ENCODE measurements at places on chromosomes 7 and 10.

DNA sequence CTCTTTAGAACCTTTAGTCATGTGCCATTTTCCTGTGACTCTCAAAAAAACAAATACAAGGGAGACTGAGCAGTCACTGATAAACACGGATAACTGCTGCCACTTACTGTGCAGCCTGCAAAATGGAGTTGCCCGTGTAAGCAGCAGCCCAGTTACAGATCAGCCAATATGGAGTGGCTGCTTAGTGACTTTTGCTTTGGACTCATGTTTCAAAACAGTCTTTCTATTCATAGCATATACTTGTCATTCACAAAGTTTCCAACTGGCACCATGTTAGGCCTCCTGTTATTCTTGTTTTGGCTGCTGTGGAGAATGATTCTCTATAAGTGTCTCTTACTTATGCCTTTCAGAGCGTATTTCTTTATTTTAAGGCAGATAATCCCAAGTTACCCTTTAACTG lies 3.0 kb downstream of the FAM204A start:
- no peak for DNase-seq

- no peak for DNase-seq
These were observed 287.4 kb downstream of the CACNA2D1 start for GRCh38 chr7:82156168-82156567.

DNA sequence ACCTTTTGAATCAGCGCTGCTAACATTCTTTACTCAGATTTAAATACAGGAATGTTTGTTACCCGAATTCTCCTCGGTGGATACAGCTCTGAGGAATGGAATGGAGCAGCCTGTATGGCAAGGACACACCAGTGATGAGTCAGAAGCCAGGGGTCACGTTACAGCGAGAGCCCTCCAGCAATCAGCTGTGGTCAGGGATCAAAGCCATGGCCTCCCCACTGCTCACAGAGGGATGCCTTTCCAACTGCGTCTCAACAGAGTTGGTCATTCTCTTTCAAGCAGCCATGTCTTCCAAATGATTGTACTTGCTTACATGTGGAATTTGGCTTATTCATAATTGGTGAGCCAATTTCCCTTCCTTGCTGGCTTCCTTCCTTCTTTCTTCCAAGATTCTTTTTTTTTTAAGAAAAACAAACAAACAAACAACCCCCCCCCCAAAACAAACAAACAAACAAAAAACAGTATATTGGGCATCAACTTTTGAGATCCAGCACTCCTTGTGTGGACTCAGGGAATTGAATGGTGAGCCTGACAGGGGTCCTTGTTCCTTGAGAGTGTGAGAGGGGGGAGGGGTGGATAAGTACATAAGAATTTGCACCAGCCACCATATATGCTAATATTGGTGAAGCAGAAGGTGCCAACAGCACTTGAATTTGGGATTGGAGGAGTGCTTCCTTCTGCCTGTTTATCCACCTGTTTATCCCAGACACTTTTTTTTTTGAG lies 100.2 kb downstream of the ATXN7L1 start:
- DNase-seq, result peak; percentile 99

GRCh38 chr7:134836447-134836846 lies 57.0 kb downstream of the CALD1 start:
- no peak for DNase-seq

GRCh38 chr10:24756283-24756682 lies 32.6 kb upstream of the ARHGAP21 start:
- DNase-seq, result no peak

DNA sequence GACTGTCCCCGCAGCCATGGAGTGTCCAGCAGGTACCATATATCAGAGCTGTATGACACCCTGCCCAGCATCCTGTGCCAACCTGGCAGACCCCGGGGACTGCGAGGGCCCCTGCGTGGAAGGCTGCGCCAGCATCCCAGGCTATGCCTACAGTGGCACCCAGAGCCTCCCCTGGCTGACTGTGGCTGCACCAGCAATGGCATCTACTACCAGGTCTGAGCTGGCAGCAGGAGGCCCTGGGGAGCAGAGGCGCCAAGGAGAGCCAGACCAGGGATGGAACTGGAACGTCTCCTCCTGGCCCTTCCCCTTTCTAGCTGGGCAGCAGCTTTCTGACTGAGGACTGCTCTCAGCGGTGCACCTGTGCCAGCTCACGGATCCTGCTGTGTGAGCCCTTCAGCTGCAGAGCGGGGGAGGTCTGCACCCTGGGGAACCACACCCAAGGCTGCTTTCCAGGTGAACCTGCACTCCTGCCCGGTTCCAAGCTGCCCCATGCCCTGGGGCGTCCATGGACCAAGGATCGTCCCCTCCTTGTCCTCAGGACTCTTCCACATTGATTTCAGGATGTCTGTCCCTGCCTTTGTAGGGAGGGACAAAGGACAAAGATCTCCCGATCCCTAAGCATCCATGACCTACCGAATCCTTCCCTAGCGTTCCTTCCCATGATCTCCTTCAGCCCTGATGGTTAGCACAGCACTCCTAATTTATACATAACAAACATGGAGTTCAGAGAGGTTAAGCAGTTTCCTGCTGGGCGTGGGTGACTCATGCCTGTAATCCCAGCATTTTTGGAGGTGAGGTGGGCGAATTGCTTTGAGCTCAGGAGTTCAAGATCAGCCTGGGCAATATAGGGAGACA lies 33.3 kb downstream of the EPHB4 start:
- DNase-seq, result peak; percentile 15

GRCh38 chr10:25047591-25048301 lies 31.3 kb downstream of the THNSL1 start:
- peak; percentile 84 for DNase-seq

DNA sequence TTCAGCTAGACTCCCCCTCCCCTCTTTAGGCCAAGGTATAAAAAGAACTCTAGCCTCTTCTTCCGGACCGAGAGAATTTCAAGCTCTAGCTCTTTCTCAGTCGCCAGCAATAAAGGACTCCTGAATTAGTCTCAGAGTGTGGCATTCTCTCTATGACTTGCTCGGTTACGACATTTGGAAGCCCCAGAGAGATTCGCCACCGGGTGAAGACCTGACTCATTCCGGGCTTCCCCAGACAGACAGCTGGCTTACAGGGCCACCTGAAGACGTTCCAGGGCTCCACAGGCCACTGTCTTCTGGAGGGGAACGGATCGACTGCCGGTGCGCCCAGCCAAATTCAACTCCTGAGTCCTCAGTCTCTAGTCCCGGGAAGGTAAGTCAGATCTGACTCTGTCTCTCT lies at the start of gene AKR1B15:
AKR1B15 (plus strand) TSS at position 234 of the 400 bp plus-strand sequence. CDS start 15,510 bp downstream, outside the sequence.
- no peak for DNase-seq

DNA sequence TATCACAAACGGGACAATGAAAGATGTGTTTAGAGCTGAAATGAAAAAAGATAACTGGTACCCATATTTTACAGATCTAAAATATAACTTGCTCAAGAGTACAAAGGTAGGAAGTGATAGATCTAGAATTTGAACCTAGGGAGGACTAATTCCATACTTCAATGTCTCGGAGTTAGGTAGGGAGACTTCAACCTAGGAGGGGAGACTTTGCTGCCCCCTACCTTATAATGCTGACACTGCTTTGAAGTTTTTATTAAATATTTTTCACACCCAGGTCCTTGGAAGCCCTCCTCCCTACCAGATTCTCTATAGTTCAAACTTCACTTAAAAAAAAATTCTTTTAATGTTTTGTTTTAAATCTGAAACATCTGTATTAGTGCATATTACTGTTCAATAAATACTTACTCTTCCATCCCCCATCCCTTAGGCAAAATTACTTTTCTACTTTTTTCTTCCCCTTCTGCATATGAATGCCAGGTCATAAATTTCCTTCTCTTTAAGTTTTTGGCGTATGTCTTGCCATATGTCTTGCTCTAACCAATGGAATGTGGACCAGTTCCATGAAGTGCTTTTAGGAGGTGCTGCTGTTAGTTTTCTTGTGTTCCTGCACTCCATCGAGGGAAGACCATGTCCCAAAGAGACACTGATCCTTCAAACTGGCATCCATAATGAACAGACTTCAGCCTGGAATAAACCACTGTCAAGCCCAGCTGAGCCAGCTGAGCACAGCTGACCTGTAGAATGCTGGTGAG lies 57.8 kb downstream of the MICU1 start:
- DNase-seq, result peak; percentile 4

DNA sequence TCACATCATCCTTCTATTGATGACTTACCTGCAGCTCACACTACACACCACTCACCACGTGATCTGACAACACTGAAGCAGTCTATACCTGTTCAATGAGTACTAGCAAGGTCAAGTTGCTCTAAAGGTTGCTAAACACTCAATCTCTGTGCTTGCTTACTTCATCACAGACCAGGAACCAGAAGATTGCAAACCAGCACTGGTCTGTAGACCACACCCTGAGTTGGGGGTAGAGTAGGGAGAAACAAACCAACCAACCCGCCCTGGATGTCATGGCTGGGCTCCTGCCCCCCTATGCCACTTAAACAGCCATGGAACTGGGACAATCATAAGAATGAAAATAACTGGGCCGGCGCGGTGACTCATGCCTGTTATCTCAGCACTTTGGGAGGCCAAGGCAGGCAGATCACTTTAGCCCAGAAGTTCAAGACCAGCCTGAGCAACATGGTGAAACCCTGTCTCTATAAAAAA lies 19.6 kb downstream of the DLG5 start:
- DNase-seq, result no peak

DNA sequence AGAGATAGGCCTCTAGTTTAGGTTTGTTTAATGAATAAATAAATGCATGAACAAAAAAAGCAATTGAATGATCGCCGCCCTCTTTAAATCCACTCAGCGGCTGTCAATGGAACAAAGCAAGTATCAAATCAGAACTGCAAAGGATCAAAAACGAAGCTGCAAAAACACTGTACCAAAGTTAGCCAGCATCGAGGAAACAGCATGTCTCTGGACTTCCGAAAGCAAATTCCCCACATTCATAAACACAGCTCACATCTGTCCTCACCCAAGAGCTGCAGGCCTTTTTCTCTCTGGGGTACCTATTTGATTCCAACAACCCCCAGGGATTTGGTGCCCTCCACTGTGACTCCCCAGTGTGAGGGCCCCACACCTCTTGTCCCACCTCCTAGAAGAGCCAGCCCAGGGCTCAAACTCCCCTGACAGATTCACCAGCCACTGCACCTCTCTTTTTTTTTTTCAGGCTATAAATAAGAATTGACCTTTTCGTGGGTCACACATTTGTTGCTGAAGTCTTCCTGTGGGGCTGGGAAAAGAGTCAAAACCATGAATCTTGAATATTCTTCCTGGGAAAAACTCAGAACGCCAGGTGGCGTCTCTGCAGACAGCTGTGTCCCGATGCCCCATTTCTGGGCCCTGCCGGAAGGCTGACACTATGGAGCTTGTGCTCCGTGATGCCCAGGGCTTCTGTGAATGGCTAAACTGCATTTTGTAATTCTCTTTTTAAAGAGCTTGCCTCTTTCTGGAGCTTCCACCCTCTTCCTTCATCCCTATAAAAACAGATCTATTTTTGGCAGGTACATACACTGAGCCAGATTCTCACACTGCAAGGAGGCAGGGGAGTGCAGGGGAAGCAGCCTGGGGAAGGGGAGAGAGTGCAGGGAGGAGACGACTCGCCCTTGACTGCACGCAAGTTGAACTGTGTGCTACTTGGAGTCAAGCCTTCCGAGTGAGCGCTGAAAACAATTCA lies 51.7 kb downstream of the HSPA12A start:
- DNase-seq, result peak; percentile 51

GRCh38 chr10:5274795-5275194 lies 78.2 kb downstream of the AKR1C4 start:
- no peak for DNase-seq

DNA sequence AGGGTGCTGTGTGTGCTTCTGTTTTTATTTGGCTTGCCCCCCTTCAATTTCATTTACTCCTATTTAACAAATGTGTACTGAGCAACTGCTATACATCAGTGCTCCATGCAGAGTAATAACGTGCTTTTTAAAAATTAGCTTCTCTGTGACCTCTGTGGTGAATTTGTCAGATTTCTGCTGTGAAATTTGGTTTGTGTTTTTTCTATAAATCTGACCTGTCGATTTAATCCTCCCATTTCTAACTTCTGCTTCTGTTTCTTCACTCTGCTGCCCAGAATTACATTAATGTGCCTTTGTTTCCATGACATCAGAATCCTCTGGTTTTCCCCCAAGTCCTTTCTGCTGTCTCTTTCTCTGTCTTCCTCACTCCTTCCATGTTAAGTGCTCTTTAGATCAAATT lies 123.8 kb upstream of the CACNA2D1 start:
- DNase-seq, result no peak

- no peak for DNase-seq
These were observed 204.6 kb downstream of the CUX1 start for GRCh38 chr7:102021841-102022618.

- no peak for DNase-seq
These were observed 324.0 kb downstream of the WDR37 start for GRCh38 chr10:1380088-1380671.

DNA sequence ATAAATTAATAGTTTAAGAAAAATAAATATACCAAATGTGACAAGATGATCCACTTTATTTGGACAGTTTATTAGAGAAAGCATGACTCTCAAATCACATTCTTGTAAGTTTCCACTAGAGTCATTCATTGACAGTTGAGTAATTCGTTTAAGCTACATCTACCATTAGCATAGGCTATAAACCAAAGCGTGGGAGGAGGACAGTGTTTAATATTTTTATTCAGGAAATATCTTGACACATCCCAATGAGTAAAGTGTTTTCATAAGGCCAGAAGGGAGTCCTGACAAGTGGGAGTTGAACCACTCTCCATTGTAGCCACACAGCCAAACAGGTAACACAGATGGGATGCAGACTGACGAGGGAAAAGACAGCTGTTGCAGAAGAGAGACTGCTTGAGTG lies 386.5 kb upstream of the SEMA3D start:
- no peak for DNase-seq

DNA sequence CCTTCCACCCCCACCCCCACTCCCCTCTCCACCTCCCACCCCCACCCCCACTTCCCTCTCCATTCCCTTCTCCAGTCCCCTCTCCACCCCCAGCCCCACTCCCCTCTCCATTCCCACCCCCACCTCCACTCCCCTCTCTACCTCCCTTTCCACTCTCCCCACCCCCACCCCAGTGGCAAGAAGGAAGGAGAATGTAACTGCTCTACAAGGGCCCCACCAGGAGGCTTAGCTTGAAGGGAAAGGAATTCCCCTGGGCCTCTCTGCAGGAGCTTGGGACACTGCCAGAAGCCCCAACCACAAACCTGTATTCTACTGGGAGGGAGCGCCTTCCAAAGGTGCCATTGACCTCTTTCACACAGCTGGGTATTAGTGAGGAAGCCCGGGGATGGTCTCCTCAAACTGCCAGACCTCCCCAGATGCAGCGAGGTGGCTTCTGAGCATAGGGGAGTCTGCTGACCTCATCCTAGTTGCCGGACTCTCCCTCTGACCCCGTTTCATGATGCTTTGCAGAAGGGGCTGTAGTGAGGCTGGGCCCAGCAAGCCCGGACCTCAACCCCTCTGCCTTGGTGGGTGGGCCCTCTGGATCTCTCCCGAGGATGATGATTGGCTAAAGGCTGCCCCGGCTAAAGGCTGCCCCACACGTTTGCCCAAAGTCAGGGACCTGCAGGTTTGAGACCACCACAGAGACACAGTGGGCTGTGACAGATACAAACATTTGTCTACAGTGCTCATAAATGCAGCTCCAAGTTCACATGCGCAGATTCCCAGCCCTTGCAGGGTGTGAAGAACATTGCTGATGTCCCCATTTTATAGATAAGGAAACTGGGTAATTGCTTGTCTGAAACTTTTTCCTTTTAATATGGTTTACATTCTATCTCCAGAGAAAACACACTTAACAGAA lies 2.9 kb downstream of the DEPP1 start:
- DNase-seq, result peak; percentile 95

GRCh38 chr7:75725306-75725705 lies 13.4 kb downstream of the HIP1 start:
- DNase-seq, result no peak
